H1 (cell line): ENCODE measurements at places on chromosomes 2 and 18. TPM values are rescaled to one million over a fixed set of nuclear protein-coding genes. Genes with fewer than 3 reads are reported as not detected.

Gene PLEKHA3
- 20.1 and 22.3 TPM in 2 replicates for total RNA-seq

GRCh38 chr2:28117104-28117596 is 226.6 kb downstream of the BABAM2 start:
- H3K36me3 ChIP-seq = no peaks in the 10 kb centered on the region
- no peak overlapping the region for H3K4me3 ChIP-seq
- H3K4me1 ChIP-seq = no peaks in the 10 kb centered on the region

DNA sequence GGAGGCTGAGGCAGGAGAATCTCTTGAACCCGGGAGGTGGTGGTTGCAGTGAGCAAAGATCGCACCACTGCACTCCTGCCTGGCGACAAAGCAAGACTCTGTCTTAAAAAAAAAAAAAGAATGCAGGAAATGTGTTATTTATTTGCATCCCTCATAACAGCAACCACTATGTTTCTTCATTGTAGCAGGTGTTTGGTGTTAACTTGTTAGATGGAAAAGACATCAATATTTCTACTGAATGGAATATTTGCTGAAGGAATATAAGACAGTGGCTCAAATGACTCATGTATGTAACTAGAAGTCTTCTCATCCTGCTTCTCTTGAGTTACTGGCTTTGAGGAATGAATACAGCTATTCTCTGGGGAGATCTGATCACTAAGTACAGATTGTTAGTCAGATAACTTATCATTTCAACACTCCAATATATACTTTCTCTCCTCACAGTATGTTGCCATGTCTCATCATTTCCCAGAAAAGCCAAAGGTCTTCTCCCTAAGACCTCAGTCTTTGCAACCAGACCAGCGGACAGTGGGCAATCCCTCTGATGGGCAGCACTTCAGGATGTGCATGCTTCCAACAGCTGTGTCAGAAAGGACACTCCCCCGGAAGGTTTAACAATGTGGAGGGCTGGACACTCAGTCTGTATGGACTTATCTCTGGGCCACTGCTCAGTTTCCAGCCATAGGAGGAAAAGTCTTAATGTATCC is 104.4 kb upstream of the STK17B start:
- H3K27ac ChIP-seq = no peak overlapping the region
- H3K27me3 ChIP-seq = no peaks in the 10 kb centered on the region
- H3K36me3 ChIP-seq = no peaks in the 10 kb centered on the region
- no peak overlapping the region for H3K4me3 ChIP-seq

DNA sequence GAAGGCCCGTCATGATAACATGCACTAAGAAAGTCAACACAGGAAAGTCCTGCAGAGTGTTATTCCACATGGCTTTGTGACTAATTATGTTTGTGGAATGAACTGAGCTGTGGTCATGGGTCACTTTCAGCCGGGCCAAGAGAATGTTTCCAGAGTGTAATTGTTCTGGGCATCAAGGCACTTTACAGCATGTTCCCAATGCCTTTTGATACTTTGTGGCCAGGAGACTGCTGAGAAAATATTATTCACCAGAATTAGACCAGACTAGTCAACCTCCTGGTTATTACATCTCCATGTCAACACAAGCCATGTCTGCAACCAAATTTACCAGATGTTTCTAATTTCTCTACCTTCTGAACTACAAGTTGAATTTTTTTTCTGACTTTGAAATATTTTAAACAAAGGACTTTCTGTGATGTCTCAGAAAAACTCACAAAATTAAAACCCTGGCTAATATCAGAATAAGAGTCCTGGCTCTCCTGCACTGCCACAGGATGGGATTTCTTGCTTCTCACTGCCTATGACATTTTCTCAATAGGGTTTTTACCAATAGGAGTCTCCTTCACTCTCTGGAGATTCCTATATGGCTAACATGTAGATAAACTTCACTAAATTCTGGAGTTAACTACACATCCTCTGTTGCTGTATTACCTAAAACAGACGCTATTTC is 90.6 kb upstream of the WDR75 start:
- no peaks in the 10 kb centered on the region for H3K36me3 ChIP-seq
- H3K27ac ChIP-seq = no peak overlapping the region
- no peaks in the 10 kb centered on the region for H3K27me3 ChIP-seq
- no peak overlapping the region for H3K4me3 ChIP-seq
- H3K4me1 ChIP-seq = no peaks in the 10 kb centered on the region

Gene ANTXR1
- 44.3 and 45.9 TPM in 2 replicates for total RNA-seq

GRCh38 chr2:1755436-1756191 is 11.3 kb upstream of the PXDN start:
- no peak overlapping the region for H3K27ac ChIP-seq
- no peak for DNase-seq
- H3K4me1 ChIP-seq = no peaks in the 10 kb centered on the region
- no peak overlapping the region for H3K4me3 ChIP-seq
- H3K27me3 ChIP-seq = no peaks in the 10 kb centered on the region

- no peaks in the 10 kb centered on the region for H3K27me3 ChIP-seq
- no peak overlapping the region for H3K27ac ChIP-seq
- 0 out of 2 replicates have a peak, but pooled peaks cover 2% of the 10 kb centered on the region for H3K4me1 ChIP-seq
- peaks cover 2% of the 10 kb centered on the region; the same call in 1 of the 2 replicates for H3K36me3 ChIP-seq
These were observed 9.1 kb downstream of the EPAS1 start for GRCh38 chr2:46306330-46306751.

DNA sequence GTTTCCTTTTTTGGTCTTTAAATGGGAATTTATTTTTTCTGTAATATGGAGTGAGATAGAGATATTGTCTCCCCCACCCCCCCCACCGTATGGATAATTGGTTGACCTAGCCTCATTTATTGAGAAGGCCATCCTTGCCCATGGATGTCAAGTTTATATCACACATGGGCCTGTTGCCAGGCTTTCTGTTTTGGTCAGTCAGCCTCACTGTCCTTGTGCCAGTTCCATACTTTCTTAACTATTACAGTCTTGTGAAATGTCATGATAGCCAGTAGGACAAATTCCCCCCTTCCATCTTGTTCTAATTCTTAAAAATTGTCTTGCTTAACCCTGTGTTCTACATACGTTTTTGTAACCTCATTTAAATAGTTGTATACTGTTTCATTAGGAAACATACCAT is 12.5 kb downstream of the BABAM2 start:
- H3K4me3 ChIP-seq = no peak overlapping the region
- H3K4me1 ChIP-seq = no peaks in the 10 kb centered on the region
- H3K36me3 ChIP-seq = no peaks in the 10 kb centered on the region
- H3K27me3 ChIP-seq = no peaks in the 10 kb centered on the region

DNA sequence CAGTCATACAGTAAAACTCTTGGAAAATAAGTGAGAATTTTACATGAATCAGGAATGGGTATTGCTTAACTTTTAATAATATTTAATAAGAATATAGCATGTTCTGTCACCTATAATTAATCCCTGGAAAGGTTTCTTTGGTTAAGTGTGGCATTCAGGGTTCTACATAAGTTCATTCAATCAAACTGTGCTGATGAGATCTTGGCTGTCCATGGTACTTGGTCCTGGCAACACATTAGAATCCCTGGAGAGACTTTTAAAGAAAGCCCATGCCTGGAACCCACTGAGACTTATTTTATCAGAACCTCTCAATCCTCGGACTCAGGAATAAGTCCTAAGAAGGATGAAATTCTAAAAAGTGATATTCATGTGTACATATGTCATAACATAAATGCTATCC is 60.3 kb downstream of the CERKL start:
- no peaks in the 10 kb centered on the region for H3K27me3 ChIP-seq
- H3K27ac ChIP-seq = no peak overlapping the region
- no peaks in the 10 kb centered on the region for H3K4me1 ChIP-seq
- no peak overlapping the region for H3K4me3 ChIP-seq
- no peak for DNase-seq

DNA sequence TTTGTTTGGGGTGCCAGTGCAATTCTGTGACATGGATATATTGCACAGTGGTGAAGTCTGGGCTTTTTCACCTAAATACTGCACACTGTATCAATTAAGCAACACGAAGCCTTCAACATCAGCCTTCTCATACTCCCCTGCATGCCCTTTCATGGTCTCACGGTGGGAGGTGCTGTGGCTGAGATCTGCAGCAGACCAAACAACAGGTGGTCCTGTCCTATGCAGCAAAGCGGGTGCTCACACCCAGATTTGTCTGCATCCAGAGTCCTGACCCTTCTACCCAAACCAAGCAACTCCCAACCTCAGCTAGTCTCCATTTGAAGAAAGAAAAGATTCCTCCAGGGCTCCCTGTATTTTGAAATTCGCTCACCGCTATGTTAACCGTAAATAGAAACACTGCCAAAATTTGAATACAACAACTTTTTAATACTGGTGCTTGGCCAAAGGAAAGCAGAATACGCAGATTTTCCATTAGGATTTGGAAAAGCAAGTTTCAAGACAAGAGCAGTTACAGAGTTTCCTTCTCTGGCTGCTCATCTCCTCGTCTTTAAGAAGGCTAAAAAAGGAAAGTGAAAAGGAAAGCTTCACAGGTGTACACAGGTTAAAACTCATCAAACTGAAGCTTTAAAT is 34.9 kb downstream of the FAM168B start:
- DNase-seq = no peak
- no peak overlapping the region for H3K4me3 ChIP-seq
- peaks cover 2% of the 10 kb centered on the region for H3K4me1 ChIP-seq
- H3K27me3 ChIP-seq = no peaks in the 10 kb centered on the region
- no peak overlapping the region for H3K27ac ChIP-seq
- peaks cover 28% of the 10 kb centered on the region for H3K36me3 ChIP-seq

- DNase-seq = no peak
- H3K36me3 ChIP-seq = no peaks in the 10 kb centered on the region
- no peak overlapping the region for H3K4me3 ChIP-seq
- no peak overlapping the region for H3K27ac ChIP-seq
These were observed 45.7 kb upstream of the EML4 start for GRCh38 chr2:42123426-42123825.

DNA sequence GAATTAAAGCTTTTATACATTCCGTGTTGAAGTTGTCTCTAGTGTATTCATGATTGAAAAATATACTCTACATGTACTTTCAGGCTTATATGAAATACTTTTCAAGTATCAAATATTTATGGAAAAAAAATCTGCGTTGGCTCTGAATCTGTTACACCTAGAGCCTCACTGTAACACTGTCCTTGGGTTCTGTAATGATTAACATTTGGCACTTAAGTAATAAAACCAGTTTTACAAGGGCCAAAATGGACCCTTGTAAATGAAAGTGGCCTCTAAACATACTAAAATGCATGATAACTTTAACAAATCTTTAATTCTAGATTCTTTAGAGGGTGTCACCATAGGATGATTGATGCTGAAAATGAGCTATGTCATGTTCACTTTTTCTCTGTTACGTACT is 162.8 kb downstream of the PTPRM start:
- H3K36me3 ChIP-seq = no peaks in the 10 kb centered on the region
- H3K4me1 ChIP-seq = no peaks in the 10 kb centered on the region
- H3K4me3 ChIP-seq = no peak overlapping the region
- H3K27me3 ChIP-seq = no peaks in the 10 kb centered on the region

Gene MEP1B
- total RNA-seq = not detected in 2 replicates

Gene EVX2
- total RNA-seq = not detected in 2 replicates

- no peaks in the 10 kb centered on the region for H3K36me3 ChIP-seq
- no peak overlapping the region for H3K4me3 ChIP-seq
- H3K27ac ChIP-seq = no peak overlapping the region
- H3K27me3 ChIP-seq = no peaks in the 10 kb centered on the region
- DNase-seq = no peak
- peaks cover 9% of the 10 kb centered on the region; the same call in 1 of the 2 replicates for H3K4me1 ChIP-seq
These were observed 112.6 kb downstream of the CHN1 start for GRCh38 chr2:174892546-174892945.
